ENCODE measurements at places on chromosomes 16 and 17. TPM values are rescaled to one million over a fixed set of nuclear protein-coding genes. Genes with fewer than 3 reads are reported as not detected.

Gene SLC5A11
- 0.59 TPM for polyA plus RNA-seq

Gene KREMEN2
- polyA plus RNA-seq = 7.0 TPM

Gene TBC1D3B
- polyA plus RNA-seq = 0.74 TPM

Gene HOXB9
- not detected for polyA plus RNA-seq

Gene NPIPB2
- polyA plus RNA-seq = 5.8 TPM

Gene PDE6G
- 12.9 TPM for polyA plus RNA-seq

Gene CACNG1
- not detected for polyA plus RNA-seq

Gene SLC52A1
- 1.2 TPM for polyA plus RNA-seq

Gene SRSF1
- 300 TPM for polyA plus RNA-seq

Gene MYH8
- not detected for polyA plus RNA-seq

Gene MYH2
- 2.7 TPM for polyA plus RNA-seq

Gene ACLY
- 167 TPM for polyA plus RNA-seq

Gene AATK
- 3.6 TPM for polyA plus RNA-seq

Gene TMEM235
- polyA plus RNA-seq = 0.05 TPM

Gene HSD17B2
- not detected for polyA plus RNA-seq

Gene PDIA2
- polyA plus RNA-seq = 0.50 TPM

Gene CLEC10A
- polyA plus RNA-seq = not detected

Gene MYH3
- polyA plus RNA-seq = 1.6 TPM

Gene NOS2
- 1.6 TPM for polyA plus RNA-seq

Gene SRCIN1
- polyA plus RNA-seq = 2.8 TPM

Gene ATP1B2
- 9.1 TPM for polyA plus RNA-seq

Gene KCNJ18
- polyA plus RNA-seq = not detected

Data from H1 (cell line).